ENCODE measurements at places on chromosomes 4 and X.

GRCh38 chr4:6470502-6471306, 1.7 kb downstream of the PPP2R2C start:
- DNase-seq, result no peak

DNA sequence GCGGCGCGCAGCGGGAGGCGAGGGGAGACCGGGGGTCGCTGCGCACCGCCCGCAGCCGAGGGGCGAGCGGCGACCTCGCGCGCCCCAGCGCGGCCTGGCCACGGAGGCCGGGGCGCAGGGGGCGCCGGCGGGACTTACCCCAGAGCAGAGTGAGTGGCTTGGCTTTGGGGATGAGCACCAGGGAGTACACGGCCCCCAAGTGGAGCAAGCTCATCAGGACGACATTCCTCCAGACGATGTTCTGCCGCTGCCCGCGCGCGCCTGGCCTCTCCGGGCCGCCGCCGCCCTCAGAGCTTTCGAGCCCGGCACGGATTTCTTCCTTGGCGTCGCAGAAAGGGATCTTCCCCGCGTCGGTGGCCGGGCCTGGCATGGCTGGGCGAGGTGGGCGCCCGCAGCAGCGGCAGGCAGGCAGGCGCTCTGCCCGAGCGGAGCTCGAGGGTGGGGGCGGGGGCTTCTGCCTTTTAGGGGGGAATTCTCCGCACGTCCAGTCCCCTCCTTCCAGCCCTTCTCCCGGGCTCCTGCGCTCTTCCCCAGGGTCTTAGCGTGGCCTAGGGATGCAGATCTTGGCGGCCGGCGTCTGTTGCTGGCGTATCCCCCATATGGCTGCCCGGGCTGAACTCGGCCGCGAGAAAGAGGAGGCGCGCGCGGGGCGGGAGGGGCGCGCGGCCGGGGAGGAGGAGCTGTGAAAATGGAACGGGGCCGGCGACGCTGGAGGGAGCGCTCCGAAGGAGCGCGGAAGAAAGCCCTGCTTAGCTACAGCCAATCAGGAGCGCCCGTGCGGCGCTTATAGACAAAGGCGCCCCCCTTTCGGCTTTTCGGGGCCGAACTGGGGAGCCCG, at the start of gene SCD5:
Gene SCD5, minus strand, starts transcription at position 629 of the 838 bp plus-strand sequence. Its CDS starts 259 bp downstream, at position 370.
- DNase-seq, result peak; percentile 4

- no peak for DNase-seq
Observed at GRCh38 chrX:125439194-125439849, 119.7 kb downstream of the TEX13C start.

DNA sequence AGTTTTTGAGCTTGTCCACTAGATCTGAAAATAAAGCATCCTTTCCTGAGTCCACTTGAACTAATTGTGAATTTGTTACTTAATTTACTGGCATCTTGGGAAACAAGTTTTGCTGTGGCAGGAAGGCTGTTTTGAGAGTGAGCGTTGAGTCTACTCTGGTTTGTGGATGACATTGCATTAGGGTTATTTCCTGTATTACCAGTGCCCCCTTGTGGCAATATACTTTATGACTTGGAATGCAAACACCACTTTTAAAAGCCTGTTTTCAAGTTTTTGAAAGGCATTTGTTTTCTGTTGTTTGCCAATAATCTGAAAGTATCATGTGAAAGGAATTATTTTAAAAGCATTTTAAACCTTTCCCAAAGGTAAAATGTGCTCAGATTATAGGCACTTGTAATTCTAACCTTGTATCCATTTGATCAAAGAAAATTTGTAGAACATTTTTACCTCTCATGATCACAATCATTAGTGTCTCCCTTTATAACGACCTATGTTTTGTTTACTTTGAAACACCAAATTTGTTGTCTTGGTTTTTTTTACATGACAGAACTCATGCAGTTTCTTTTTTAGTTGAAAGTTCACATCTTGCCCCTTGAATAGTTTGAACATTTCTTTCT, 18.0 kb upstream of the CYP2U1 start:
- DNase-seq, result no peak

DNA sequence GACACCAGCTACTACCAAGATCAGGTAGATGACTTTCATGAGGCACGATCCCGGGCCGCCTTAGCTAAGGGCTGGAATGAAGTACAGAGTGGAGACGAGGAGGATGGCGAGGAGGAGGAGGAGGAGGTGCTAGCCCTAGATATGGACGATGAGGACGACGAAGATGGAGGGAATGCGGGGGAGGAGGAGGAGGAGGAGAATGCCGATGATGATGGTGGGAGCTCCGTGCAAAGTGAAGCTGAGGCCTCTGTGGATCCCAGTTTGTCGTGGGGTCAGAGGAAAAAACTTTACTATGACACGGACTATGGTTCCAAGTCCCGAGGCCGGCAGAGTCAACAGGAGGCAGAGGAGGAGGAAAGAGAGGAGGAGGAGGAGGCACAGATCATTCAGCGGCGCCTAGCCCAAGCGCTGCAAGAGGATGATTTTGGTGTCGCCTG, 481 bp downstream of the UTP3 start:
- no peak for DNase-seq

DNA sequence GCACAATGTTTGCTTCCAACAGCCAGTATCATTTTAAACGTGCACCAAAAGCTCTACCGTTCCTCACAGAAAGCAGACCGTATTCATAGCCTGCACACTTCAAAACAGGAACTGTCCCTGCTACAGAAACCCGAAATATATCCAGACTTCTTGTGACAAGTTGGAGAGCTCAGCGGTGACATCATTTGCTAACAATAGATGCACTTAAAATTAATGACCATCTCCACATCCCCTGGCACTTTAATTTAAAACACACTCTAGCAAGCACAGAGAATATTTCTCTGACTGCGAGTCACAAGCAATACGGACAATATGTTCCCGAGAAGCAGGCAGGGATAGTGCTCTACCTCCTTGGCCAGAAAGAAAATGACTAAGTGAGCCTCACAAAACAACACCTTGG, 2.5 kb downstream of the NYX start:
- no peak for DNase-seq

- DNase-seq, result no peak
Observed at GRCh38 chr4:112517067-112517634, 1.2 kb upstream of the NEUROG2 start.

DNA sequence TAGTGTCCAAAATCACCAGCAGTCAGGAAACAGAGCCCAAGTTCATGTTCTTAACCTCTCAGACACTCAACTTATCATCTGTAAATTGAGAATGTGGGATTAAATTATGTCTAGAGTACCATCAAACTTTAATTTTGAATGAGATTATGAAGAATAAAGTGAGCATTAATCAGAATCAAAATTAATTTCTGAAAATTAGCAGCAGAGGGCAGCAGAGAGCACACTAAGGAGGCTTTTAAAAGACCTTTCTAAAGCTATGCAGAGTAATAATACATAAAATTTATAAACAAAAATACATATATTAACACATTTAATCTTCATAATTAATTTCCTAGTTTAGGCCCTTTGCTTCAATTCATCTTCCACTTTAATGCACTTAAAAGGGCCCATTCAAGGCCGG, 7.1 kb downstream of the TASL start:
- DNase-seq, result no peak

DNA sequence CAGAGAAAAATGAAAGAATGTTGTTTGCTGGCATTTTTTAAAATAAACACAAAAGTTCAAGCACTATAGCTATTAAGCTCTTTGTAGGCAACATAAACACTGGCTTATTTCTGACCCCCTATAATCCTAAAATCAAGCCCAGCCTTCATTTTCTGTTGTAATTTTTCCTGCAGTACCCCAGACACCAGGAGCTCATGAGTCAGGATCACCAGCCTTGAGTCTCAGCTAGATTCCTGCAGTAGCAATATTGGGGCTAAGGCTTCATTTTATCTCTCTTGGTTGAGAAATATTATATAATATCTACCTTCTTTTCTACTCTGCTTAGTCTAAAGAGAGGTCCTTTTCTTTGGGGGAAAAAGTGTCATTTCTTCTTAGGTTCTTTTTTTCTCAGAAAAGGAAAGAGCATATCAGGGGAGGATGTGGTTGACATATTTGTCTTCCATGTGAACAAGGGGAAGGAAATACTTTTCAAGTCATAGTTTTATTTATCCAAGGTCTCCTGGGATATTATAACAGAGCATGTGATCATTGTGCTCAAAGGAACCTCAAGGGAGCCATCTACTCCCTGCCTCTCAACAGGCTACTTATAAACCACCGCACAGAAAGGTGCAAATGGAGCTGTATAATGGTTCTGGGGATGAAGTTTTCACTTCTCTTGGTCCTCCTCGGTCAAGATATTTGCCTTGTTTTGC, 678.3 kb upstream of the NR3C2 start:
- DNase-seq, result no peak

- DNase-seq, result no peak
Observed at GRCh38 chrX:107686792-107687191, 58.5 kb downstream of the PRPS1 start.

DNA sequence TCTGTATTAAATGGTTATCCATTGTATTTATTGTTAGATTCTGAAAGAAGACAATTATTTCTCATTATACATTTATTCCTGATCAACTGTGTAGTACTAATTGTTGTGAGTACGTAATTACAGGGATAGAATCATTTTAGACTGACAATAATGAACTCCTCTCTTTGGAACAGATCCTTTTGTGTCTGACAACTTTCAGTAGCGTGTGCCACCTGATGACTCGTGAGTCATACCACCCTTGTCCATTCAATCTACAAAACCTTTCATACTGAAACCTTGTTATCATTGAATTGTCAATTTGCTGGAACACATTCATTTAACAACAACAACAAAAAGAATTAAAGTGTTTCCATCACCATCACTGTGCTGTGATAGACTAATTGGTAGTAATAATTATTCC, 602.7 kb upstream of the PCDH7 start:
- DNase-seq, result no peak

DNA sequence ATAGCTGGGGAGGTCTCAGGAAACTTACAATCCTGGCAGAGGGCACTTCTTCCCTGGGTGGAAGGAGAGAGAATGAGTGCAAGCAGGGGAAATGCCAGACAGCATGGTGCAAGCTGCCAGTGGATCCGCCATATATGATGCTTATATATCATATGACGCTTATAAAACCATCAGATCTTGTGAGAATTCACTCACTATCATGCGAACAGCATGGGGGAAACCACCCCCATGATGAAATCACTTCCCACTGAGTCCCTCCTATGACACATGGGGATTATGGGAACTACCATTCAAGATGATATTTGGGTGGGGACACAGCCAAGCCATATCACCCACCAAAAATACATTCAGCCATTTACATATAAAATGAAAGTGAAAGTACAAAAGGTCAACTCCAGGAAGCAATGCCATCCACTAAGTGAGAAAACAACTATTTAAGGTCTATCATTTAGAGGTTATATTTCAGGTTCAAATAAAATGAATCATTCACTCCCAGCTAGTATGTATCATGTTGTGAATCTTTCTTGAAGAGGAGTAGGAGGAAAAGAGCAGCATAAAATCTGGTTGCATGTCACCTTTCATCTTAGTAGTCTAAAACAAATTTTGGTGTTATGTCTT, 20.3 kb upstream of the DYNLT3 start:
- DNase-seq, result no peak

GRCh38 chrX:38799995-38800580, 1.2 kb upstream of the MID1IP1 start:
- DNase-seq, result no peak

- DNase-seq, result no peak
Observed at GRCh38 chr4:23737571-23737970, 152.3 kb downstream of the PPARGC1A start.

GRCh38 chrX:101564651-101565050, 14.3 kb downstream of the ARMCX1 start:
- DNase-seq, result no peak

- no peak for DNase-seq
Observed at GRCh38 chr4:84110040-84110439, 389.1 kb downstream of the NKX6-1 start.

- DNase-seq, result no peak
Observed at GRCh38 chr4:140688711-140689598, 67.2 kb downstream of the TBC1D9 start.

- no peak for DNase-seq
Observed at GRCh38 chrX:138014577-138014976, 448.6 kb downstream of the ZIC3 start.

GRCh38 chr4:111985426-111985825, 159.8 kb upstream of the FAM241A start:
- no peak for DNase-seq

DNA sequence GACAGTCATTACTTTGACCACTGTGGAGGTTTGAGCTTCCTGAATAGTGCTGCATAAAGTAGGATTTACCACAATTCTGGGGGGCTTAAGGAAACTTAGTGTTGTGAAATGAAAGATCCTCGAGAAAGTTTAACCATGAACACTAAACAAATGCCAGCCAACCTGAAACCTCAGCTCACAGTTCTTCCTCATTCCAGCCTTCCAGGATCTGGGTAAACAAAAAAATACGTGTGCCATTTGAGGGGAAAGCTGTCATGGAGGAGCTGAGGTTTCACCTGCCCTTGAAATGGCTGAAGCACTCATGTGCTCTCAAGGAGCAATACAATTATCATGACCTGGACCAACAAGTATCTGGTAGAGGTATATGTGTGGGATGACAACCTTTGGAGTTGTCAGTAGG, 142.7 kb downstream of the NPNT start:
- no peak for DNase-seq
